ENCODE measurements at places on chromosomes 16 and 17.

DNA sequence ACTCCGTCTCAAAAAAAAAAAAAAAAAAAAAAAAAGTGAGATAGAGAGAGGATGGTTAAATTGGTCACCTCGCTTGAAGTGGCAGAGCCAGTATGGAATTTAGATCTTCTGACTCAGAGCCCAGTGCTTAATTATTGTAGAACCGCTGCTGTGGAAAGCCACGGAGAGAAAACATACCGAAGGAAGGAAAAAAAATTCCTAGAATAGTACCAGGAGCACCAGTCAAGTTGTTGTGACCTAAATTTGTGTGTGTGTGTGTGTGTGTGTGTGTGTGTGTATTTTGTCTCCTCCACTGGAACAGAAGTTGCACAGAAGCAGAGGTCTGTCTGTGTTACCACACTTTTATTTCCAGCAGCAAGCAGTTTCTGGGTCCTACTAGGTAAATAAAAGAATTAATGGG is 10.6 kb upstream of the NUP85 start:
- no peak for DNase-seq

DNA sequence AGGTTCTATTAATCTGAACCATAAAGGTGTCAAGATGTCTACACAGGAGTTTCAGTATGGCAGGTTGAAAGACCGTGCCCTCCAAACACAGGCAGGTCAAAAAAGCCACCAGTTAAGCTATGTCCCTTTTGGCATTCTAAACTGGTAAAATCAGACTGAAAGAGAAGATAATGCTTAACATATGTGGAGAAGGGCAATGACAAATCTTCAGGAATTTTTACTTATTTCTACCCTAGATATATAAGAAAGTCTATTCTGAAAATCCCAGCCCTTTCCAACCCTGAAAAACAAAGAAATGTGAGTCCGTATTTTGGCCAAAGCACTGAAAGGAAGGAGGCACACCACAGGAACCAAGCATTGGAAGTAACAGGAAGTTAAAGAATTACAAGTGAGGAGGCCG is 16.5 kb downstream of the AP1G1 start:
- DNase-seq: no peak

DNA sequence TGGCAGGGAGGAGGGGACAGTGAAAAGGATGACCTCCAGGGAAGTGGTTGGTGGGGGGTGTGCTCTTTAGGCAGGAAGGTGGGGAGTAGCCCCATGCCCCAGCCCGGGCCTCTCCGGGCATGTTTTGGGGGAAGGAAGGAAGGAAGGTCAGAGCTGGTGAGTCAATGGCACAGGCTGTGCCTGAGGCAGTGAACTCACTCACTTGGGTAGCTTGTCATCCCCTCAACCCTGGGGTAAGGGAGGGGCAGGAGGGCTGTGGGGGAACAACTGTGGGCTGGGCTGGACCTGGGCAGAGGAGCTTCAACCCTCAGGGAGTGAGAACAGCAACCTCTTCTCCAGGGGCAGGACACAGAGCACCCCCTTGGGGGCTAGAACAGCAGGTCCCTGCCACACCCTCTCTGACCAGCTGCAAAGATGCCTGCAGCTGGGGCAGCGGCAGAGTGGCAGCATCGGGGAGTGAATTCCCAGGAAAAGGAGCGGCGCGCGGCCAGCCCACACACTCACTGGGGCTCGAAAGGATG is 6.3 kb downstream of the CSF3 start:
- DNase-seq: no peak

DNA sequence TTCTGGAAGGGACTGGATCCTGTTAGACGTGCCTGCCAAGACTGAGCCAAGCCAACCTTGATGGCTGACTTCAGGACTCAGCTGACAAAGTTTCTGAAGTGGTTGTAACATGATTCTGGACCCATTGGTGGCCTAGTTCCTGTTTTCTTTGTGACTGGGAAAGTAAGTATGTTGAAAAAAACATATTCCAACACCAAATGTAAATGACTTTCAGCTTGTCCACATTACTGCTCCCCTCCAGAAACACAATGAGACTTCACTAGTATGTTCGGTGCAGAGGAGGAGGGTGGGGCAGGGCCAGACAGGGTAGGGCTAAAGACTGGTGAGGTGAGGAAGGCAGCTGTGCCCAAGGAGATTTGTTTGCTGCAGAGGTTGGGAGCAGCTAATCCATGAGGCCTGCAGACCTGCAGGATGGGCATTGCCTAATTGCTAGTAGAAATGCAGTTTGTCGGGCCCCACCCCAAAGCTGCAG is 26.4 kb downstream of the NMT1 start:
- no peak for DNase-seq

DNA sequence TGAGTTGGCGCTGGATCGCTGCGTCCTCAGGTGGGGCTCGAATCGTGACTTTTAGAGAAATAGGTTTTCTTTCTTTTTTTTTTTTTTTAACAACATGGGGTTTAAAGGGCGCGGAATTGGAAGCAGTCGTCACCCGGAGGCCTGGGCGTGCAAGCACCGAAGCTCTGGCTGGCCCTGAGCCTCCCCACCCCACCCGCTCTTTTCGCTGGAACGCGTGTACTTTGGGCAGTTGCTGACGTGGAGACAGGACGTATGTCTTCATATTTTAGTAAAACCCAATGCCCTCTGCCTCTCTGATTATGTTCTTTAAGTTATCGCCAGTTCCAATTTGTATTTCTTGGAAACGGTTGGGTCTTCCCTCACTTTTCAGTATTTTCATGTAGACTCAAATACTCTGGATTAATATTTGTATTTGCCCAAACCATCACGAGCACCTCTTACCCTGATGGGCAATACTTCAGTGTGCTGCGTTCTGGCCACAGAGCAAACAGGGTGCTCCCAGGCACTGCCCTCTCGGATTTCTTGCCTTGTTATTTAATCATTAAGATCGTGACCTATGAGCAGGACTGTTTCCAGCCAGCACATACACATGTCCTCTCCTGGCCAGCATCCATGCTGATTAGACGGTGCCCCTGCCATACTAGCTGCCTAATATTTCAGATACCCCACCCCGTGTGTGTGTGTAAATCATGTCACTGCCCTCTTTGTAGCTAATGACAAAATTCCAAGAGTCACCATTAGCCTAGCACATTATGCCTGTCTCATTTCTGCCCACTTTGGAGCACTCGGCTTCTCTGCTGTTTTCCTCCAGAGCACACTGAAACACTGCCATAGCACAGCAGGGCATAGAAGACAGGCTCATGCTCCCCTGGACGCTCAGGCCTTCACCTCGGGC is 805 bp upstream of the C16orf95 start:
- DNase-seq: no peak

DNA sequence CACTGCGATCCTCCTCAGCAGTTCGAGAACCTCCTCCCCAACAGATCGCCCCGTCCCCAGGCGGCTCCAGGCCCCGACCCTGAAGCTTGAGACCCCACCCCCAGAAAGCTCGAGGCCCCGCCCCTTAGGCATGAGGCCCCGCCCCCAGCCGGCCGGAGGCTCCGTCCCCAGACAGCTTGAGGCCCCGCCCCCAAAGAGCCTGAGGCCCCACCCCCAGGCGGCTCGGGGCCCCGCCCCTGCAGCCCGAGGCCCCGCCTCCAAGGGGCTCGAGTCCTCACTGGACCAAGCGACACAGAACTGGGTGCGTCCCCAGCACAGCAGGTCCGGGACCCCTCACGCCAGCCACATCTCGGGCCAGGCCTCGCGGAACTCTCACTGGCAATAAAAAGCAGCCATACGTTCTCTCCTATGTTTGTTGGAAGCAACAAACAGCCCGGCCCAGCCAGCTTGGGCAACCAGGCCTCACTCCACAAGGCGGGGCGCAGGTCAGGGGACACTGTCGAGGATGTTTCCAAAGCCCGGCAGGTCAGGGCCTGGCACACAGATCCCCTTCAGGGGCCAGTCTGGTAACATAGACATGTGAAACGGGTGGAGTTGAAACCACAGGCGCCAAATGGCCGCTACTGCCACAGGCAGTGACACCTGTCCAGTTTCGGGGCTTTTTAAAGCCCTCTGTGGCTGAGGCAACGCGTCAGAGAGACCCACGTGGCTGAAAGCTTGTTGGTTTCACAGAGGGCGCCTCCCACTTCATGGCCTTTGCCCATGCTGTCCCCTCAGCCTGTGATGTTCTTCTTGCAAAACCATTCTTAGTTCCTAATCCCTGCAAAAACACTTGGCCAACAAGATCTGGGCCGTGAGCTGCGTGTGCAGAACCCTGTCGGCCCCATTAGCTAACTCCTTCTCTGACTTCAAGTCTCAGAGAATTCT is 224.2 kb downstream of the PARN start:
- DNase-seq: no peak

DNA sequence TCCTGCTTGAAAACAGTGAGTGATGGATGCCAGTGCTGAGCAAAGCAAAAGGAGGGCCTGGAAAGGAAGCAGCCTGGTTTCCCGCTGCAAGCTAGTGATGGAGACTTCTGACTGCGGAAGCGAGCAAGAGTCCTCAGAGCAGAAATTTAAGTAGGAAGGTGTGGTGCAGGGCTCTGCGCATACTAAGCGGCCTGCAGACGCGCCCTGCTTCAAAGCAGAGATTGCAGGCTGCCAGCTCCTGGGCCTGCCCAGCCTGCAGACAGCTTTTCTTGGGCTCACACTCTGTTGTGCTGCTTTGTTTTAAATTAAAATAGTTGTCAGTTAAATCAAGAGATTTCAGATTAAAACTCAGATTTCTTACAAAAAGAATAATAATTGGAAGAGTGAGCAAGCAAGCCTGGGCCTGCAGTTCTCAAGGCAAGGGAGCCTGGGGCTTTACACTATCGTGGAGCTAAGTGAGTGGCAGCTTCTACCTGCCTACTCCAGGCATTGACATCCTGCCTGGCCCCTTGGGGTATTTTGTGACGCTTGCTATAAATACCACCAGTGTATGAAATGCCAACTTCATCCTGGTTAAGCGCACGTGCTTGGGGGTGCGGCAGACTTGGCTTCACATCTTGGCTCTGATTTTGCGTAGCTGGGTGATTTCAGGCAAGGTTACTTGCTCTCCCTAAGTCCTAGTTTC is 237.3 kb downstream of the XYLT1 start:
- no peak for DNase-seq

GRCh38 chr16:965036-965395 is 5.8 kb downstream of the LMF1 start:
- DNase-seq: no peak

Measured in NCI-H2029 treated with DMSO at 0.1 percent for 48 hours (cell line).